ENCODE measurements at places on chromosomes 5 and 9.

GRCh38 chr5:72599519-72600370 lies 92.5 kb upstream of the ZNF366 start:
- no peak for DNase-seq

DNA sequence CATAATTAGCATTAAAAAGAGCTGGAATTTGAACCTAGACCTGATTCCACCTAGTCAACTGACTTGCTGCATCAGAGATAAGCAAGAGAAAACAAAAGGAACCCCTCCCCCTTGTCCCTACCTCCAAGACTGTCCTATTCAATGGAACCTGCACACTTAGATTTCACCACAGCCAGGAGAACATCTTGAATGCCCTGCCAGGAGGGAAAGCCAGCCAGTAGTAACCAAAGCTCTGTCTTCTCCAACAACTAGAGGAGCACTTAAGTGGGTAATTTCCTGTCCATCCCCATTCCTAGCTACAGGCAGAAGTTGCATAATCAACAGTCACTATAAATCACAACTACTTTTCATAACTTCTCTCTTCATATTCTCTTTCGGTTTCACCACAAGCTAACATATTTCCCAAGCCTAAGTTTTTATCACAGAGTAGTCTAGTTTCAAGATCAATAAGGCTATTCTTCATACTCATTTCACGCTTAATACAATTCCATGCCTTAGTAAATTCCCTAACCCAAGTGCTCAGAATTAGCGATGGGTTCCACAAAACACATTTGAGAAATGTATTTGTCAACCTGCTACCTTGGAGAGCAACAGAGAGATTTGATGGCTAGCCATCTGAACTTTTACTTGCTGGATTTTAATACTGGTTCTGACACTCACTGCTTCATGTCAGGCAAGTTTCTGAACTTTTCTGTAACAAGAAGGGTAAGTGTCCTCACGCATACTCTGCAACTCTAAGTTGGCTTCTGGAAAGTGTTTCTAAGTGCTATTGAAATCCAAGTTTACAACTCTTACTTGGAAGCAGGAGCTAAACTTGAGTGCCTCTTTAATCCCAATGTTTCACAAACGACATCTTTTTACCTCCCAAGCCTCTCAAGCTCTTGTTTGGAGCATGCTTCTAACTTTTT lies 2.0 kb downstream of the DENND1A start:
- no peak for DNase-seq

DNA sequence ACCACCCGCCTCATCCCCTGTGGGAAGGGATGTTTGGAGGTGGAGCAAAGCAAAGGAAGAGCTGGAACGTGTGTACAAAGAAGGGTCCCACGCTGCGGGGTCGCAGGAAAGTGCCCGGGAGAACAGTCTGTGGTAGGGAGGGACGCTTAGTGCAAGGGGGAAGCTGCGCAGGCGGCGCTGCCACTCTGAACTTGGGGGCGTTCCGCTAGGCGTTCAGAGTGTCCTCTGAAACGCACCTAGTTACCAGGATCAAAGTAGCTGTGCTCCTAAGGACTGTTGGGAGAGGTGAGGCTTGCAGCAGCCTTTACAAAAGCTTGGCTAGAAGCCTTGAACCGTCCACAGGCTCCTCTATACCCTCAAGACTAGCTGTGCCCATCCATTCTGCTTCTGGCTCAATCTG lies 29.3 kb upstream of the PDE8B start:
- no peak for DNase-seq

GRCh38 chr9:132054024-132054423 lies 25.6 kb downstream of the MED27 start:
- DNase-seq, result no peak

DNA sequence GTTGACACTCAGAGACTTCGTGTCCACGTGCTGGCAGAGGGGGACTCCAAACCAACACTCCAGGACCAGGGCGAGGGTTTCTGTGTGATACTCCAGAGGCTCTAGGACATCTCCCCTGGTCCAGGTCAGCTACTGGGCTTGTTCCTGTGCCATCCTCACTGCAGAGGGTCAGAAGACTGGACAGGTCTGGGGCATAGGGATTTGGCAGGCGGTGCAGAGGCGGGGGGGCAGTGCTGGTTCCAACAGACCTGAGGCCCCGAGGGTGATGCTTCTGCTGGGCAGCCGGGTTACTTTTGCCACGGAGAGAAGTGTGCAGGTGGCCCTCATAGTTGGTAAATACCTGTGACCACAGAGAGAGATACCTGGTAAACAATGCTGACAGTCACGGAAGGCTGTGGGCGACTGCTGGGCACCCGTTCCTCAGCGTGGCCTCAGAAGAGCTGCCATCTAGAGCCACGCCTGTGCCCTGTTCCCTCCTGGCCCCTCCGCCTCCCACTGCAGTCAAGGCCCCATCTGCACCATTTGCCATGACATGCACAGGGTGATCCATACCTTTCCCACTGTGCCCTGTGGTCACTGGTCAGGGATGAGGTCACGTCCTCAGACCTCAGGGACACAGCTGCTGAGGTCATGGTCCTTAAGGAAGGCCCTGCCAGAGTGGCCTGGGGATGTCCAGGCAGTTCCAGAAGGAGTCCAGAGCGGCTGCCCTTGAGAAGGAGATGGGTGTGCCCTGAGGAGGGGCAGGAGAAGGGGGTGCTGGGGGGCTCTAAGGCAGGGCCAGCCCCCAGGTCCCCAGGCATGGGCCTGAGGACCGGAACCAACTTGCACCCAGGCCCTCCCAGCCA lies 30.0 kb downstream of the TRIP13 start:
- no peak for DNase-seq

DNA sequence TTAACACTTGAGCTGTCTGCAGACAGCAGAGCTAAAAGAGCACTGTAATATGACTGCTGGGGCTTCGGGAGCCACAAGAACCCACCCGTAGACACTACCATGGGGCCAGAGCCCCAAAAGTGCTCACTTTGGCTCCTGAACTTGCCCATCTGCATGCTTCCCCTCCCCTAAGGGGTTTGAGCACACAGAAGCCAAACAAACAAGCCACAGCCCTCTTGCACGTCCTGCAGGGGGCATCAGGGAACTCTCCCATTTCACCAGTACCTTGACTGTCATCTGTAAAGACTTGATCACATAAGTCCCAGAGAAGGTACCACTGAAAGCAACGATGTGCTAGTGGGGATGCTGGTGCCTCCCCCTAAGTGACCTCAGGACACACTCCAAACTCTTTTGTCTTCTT lies 681.8 kb downstream of the SEMA5A start:
- no peak for DNase-seq

- DNase-seq, result no peak
Observed at GRCh38 chr5:27325513-27325912, 287.1 kb upstream of the CDH9 start.

DNA sequence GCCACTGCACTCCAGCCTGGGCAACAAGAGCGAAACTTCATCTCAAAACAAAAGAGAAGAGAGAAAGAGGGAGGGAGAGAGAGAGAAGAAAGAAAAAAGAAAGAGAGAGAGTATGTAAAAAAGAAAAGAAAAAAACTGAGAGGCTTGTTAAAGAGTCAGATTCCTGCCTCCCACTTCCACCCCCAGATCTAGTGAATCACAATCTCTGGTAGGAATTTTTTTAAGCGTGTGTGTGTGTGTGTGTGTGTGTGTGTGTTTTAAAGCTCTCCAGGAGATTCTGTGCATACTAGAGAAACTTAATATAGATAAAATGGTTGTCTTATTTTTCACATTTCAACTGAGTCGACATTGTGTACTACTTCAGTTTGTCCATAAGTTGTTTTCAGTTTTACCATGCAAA lies 32.0 kb downstream of the SAR1B start:
- DNase-seq, result no peak

DNA sequence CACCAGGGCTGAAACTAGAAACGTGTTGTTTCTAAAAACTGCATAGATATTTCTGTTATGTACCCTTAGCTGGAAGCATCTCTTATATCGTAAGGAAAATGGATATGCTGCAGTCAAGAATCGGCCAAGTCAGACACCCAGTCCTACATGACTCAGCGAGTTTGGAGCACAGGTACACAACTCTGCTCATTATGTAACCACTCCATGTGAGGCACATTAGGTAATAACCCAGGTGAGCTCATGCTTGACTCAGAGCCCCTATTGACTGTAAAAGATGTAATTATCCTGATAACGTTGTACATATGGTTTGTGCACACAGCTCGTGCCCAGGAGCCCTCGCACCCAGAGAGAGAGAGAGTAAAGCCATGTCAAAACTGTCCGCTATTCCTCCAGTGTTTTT lies 593.7 kb upstream of the ACO1 start:
- DNase-seq, result no peak

DNA sequence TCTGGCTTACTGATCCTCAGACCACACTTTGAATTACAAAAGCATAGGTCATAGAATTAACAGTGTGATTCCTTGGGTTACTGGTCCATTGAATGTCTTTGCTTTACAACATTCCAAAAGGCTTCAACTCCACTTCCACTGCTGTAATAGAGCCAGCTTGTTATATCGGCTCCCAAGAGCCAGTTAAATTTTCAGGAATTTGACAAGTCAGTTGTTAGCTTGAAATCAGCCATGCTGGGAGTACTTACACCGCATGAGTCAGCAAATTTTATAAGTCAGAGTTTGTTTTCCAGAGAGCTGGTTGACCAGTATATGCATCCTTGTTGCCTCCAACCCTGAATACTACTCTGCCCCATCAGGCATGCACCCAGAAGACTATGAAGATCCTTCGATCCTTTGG lies 73.1 kb downstream of the FOXB2 start:
- DNase-seq, result no peak

GRCh38 chr5:24644761-24645160 lies at the start of gene CDH10:
Gene CDH10 (minus strand): TSS chr5:24644978. CDS start chr5:24593490, 51,488 bp downstream.
- DNase-seq, result peak; percentile 61

GRCh38 chr9:122212473-122213004 lies 16.2 kb downstream of the LHX6 start:
- no peak for DNase-seq

- no peak for DNase-seq
Observed at GRCh38 chr5:56146674-56147073, 86.5 kb downstream of the ANKRD55 start.

DNA sequence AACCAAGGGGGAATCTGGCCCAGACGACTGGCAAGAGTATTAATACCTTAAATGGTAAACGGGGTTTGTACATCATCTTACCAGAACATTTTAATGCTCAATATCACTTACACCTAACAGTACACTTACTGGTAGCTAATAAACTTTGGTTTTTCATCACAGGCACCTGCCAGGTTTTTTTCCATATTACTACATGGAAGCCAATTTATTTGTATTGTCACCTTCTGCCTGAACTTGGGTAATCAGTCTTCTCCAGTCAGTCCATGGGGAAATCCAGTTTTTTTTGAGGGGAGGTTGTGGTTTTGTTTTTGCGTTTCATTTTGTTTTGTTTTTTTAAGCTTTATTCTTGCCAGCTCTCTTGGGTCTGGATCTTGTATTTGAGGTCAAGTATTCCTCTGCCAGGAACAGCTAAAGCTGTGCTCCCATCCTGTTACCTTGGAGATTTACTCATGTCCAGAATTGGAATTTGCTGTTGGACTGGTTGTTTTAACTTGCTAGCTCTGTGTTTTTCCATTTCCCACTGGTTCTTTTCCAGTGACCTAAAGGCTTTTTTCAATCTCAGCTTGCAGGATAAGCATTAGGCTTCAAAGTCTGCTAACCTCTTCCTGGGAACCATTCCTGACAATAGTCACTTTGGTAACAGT lies 11.1 kb upstream of the NADK2 start:
- no peak for DNase-seq

- no peak for DNase-seq
Observed at GRCh38 chr5:7849681-7850394, 1.1 kb downstream of the CFAP90 start.

DNA sequence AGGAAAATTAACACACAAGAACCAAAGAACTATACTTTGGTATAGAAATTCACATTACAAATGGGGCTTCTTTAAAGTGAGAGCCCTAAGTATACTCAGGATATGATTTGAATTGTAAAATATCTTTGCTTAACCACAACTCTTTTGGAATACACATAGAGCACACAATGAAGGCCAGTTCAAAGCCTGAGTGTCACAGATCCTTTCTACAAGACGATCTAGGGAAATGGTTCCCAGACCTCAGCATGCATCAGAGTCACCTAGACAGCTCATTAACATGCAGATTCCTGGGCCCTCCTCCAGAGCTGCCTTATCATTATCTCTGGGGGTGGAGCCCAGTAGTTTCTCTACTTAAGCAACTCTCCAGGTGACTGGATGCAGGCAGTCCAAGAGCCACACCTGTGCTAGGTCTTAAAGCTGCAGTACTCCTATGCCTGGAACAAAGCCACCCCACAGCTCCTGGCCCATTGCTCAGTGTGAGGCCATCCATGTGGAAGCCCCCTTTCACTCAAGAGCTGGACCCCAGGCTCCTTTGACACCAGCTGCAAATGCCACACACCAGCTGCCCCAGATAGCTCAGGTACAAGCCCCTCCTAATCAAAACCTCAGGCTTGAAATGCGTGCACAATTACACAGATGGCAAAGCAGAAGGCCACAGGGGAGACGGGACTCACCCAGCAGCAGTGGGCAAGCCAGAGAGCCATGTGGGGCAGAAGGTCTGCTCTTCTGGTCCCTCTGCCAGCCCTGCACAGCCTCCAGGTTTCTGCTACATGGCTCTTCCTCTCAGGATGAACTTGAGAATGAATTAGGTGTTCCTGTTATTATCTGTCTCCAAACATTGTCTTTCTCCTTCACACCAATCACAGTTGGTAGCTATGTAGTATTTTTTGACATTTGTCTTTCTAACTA lies 106.1 kb downstream of the SH3TC2 start:
- no peak for DNase-seq

- DNase-seq, result no peak
Observed at GRCh38 chr5:175859422-175859821, 12.0 kb upstream of the CPLX2 start.

DNA sequence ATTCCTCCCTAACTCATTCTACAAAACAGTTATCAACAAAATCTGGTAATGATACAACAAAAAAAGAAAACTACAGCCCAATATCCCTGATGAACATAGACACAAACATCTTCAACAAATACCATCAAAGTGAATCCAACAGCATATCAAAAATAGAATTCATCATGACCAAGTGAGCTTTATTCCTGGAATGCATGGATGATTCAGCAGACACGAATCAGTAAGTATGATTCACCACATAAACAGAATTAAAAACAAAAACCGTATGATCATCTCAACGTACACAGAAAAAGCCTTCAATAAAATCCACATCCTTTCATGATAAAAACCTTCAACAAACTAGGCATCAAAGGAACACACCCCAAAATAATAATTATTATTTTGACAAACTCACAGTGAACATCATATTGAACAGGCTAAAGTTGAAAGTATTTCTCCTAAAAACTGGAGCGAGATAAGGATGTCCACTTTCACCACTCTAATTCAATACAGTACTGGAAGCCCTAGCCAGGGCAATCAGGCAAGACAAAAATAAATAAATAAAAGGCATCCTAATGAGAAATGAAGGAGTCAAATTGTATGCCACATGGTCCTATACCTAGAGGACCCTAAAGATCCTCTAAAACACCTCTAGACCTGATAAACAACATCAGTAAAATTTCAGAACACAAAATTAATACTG lies 305.1 kb upstream of the RGMB start:
- no peak for DNase-seq

DNA sequence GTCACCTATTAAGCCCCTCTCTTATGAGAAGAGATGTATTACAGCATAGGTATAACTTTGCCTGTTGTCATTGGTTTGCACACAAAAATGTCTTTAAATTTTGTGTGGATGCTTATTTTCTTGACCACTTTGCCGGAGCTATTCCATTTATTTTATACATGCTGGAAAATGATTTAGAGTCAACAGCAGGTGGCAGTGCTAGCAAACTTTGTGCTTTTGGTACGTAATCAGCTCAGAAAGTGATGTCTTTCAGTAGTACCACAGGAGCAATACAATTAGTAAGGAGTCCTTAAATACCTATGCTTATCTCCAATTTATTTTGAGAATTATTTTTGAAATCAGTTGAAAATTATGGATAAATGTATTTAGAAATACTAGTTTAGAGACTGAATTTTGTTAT lies 19.8 kb upstream of the NUDT12 start:
- DNase-seq, result no peak
